ENCODE measurements at places on chromosomes 13 and 19.

DNA sequence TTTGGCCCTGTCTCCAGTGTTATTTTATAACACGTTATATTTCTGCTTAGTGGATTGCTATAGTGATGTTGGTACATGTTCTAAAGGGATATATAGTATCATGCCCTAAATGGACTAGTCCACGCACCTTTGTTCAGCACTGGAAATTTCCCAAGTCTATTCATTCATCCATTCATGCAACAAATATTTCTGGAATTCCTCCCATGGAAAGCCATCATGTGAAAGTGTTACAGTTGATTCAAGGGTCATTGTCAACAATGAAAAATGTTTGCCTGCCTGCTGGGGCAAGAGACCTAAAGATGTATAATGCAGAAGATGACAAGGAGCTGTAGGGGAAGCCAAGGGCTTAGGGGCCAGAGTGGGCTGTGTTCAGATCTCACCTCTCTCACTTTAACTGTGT lies 10.8 kb upstream of the HSPH1 start:
- DNase-seq, result no peak

- no peak for DNase-seq
Observed at GRCh38 chr13:48370815-48371214, 42.1 kb downstream of the LPAR6 start.

GRCh38 chr19:44666852-44667556 lies 4.3 kb upstream of the CEACAM19 start:
- no peak for DNase-seq

GRCh38 chr19:4568886-4569285 lies 9.4 kb upstream of the SEMA6B start:
- no peak for DNase-seq

DNA sequence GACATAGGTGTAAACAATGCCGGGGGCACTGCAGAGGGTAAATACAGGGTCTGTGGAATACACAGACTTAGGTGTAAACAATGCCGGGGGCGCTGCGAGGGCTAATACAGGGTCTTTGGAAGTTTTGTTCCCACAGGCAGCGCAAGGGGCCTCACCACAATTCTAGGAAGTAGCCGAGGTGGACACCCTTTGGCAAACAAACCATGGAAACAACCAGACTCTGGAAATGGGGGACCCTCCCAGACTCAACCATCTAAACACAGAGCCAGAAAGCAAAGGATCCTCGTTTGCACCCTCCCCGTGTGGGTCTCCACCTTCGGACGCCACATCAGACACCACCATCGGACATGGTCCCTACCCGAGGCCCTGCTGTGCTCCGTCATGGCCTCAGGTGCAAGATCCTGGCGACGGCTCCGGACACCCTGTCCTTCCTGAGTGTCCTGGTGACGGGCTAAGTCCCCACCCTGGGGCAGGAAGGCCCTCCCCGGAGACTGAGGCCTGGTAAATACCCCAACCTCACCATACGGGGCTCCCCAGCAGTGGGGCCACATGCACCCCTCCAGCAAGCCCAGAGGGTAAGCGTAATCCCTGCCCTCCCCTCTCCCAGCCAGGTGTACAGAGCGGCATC lies 16.7 kb upstream of the PLPP2 start:
- DNase-seq, result no peak

GRCh38 chr19:20237773-20238623 lies 71.0 kb downstream of the ZNF486 start:
- DNase-seq, result peak; percentile 80

DNA sequence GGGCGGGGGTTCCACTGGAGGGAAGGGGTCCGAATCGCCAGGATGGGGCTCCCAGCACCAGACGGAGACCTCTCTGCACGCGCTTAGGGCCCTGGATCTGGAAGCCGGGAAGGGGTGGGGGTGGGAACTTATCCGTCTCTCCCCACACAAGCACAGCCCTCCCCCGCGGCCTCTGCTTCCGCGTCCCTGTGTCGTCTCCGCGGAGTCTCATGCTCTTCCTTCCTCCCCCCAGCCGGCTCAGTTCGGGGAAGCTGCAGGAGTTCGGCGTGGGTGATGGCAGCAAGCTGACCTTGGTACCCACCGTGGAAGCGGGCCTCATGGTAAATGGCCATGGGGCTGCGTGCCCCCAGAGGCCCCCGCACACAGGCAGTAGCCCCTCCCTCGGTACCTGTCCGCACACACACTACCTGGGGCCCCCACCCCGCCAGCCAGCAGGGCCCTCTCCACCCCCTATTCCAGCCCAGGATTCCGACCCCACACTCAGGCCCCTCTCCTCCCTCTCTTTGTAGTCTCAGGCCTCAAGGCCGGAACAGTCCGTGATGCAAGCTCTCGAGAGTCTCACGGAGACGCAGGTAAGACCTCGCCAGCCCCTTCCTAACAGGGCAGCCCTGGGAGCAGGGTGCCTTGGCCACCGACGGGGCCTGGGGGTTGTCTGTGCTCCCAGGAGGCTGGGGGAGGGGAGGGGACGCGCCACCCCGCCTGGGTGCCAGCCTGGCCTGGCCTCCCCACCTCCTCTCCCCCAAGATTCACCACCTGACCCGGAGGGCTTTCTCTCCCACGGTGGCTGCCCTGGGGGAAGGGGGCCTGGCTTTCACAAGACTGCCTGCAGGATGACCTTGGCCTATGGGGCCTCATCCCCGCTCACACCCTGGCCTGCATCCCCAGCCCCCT lies 3.2 kb downstream of the MIDN start:
- DNase-seq, result no peak

DNA sequence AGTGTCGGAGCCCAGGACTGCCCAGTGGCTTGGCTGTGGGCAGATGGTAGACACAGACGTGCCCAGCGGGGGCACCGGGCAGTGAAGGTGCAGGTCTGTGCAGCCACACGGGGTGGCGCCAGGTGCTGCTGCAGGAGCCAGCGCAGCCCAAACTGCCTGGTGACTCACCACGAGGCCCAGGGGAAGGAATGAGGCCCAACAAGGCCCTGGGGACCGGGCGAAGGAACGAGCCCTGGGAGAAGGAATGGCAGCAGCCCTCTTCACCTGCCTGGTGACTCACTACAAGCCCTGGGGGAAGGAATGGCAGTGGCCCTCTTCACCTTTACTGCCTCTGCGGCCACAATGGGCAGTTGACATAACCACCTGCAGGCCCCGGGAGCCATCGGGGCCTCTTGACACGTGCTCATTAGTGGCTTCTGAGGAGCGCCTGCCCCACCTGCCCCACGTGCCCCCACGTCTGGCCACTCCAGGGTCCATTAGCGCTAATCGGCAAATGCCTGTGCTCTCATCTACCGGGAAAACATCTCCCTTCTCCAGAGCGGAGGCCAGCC lies 9.3 kb downstream of the MED16 start:
- DNase-seq, result no peak

Measured in stimulated activated CD4-positive, alpha-beta T cell treated with anti-CD3 and anti-CD28 coated beads, Interleukin-2, amount 100 ng/mL, for 48 hours (primary cell).